ENCODE measurements at places on chromosomes 11 and 22.

DNA sequence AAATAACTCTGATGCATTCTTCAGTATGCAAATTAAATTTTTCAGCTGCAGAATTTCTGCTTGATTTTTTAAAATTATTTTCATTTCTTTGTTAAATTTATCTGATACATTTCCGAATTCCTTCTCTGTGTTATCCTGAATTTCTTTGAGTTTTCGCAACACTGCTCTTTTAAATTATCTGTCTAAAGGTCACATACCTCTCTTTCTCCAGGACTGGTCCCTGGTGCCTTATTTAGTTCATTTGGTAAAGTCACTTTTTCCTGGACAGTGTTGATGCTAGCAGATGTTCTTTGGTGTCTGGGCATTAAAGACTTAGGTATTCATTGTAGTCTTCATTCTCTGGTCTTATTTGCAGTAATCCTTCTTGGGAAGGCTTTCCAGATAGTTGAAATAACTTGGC is 577.4 kb upstream of the LUZP2 start:
- no peak for DNase-seq

GRCh38 chr11:78346799-78347198 is 70.8 kb downstream of the GAB2 start:
- no peak for DNase-seq

GRCh38 chr11:85595285-85595884 is 31.8 kb downstream of the DLG2 start:
- DNase-seq: no peak

- peak; percentile 86 for DNase-seq
Observed at GRCh38 chr22:46798366-46799350, 36.2 kb downstream of the TBC1D22A start.

DNA sequence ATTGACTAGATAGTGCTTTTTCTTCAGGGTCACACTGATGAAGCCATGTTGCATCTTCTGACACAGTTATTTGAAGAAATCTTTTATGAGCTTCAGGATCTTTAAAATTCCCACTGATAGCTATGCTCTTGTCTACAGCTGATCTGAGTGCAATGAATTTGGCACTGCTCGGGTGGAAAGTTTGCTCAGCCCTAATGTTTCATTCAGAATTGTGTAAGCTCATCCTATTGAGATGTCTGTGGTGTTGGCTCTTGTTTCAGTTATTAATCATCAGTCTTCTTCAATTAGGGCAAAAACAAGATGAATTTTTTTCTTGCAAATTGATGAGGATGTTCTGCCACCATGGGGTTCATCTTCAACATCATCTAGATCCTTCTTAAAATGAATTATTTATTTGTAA is 1387.0 kb upstream of the RAG2 start:
- DNase-seq: no peak

GRCh38 chr22:49334976-49335375 is 492.7 kb downstream of the BRD1 start:
- no peak for DNase-seq

- DNase-seq: peak; percentile 26
Observed at GRCh38 chr11:93487032-93487483, 56.1 kb downstream of the SMCO4 start.

GRCh38 chr11:28566339-28567089 is 458.3 kb downstream of the METTL15 start:
- peak; percentile 82 for DNase-seq

- DNase-seq: no peak
Observed at GRCh38 chr11:17392872-17393271, 4.4 kb upstream of the KCNJ11 start.

DNA sequence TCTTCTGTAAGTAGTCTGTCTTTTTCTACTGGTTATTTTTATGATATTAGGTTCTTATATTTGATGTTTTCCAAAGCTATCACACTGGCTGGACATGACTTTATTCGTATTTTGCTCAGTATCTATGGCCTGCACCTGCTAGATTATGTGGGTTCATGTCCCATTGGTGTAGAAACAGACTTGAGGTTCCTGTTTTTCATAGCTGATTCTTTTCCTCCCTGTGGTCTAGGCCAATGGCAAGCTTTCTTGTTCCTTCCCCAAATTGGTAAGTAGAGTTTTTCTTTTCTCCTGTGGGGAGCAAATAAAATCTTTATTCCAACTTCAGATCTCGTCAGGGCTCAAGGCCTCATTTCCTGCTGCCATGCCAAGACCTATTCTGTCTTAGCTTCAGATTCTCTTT is 30.2 kb upstream of the SWAP70 start:
- no peak for DNase-seq

DNA sequence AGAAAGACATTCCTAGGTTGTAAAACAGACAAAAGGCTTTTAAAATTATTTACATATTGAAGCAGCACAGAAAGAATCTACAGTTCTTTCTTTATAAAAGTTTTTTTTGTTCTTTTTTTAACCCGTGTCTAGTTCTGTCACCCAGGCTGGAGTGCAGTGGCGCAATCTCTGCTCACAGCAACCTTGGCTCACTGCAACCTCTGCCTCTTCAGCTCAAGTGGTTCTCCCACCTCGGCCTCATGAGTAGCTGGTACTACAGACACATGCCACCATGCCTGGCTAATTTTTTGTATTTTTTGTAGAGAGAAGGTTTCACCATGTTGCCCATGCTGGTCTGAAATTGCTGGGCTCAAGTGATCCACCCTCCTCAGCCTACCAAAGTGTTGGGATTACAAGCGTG is 3.8 kb upstream of the INCENP start:
- DNase-seq: no peak

DNA sequence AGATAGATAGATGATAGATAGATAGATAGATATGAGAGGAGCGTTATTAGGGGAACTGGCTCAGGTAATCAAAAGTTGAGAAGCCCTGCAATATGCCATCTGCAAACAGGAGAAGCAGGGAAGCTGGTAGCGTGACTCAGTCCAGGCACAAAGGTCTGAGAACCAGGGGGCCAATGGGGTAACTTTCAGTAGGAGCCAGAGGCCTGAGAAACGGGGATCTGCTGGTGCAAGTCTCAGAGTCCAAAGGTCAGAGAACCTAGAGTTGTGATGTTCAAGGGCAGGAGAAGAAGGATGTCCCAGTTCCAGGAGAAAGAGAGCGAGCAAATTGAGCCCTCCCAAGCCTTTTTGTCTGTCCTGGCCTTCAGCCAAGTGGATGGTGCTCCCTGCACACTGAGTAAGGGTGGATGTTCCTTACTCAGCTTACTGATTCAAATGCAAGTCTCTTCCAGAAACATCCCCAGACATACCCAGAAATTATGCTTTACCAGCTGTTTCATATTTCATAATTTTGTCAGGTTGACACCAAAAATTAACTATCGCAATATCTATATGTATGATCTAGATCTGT is 87.8 kb upstream of the SLC22A12 start:
- no peak for DNase-seq

DNA sequence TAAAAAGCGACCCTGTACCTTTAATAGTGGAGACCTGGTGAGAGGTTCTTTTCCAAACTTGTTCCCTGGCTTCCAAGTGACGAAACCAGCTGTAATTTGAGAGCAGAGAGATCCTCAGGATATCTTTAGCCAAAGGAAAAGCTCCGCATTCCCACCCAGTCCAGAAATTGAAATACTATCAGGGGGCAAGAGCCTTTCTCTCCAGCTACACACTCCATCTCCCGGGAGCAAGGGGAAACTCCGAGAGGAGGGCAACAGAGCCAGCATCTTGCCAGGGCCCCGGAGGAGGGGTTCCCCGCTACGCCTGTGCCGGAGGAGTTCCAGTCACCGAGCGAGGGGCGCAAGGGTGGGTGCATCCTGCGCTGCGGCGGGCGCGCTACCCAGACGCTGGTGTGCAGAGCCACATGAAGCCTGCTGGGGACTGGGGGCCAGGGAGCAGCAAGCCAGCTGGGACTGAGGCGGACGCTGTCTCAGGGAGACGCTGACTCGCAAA is at the start of gene FIBIN:
FIBIN (plus strand) TSS at position 148 of the 493 bp plus-strand sequence. CDS start 415 bp downstream, outside the sequence.
- peak; percentile 23 for DNase-seq

DNA sequence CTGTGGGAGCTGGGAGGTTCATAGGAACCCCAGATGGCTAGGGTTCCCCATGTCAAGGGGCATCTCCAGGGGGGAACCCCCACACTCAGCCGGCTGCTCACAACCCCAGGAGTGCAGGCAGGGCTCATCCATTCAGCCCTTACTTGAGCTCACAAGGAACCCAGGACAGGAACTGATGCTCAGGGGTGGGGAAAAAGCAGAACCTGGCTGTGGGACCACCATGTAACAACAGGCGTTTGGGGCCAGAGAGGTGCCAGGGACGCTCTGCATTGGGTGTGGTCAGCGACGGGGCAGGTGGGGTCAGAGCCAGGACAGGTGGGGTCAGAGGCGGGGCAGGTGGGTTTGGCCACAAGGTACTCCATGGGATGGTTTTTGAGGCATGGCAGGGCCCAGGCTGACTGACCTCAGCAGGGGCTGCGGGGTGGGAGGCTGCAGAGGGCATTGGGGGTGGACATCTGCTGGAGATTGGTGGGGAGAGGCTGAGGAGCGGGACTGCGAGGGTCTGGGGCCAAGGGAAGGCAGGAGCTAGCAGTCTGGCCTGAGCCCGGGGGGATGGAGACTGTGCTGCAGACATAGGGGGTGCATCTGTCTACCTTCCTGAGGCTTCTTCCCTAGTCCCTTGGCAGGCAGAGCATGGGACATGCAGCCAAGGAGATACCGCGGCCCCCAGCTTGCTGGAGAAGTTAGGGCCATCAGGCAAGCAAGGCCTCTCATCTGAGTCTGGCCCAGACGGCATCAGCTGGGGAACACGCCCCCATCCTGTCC is 34.0 kb upstream of the CARS1 start:
- no peak for DNase-seq

- DNase-seq: peak; percentile 7
Observed at GRCh38 chr11:2210366-2211112, 38.9 kb upstream of the TH start.

DNA sequence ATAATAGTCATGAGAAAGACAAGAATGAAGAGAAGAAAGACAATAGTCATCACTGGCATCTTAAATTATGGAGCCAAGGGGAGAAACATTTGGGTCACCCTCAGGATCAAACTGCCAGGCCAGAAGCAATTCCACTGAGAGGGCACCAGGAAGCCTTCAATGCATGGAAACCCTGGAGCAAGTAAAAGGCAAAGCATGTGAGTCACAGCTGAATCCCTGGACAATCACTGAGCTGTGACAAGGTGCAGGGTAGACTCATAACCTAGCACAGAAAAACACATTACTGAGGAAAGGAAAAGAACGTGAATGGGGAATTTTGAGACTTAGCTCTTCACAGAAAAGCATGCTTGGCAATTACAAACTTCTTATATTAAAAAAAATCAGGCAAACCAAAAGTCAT is 1.6 kb downstream of the KCNJ1 start:
- DNase-seq: no peak

GRCh38 chr22:20844055-20845037 is 14.3 kb downstream of the PI4KA start:
- DNase-seq: no peak

DNA sequence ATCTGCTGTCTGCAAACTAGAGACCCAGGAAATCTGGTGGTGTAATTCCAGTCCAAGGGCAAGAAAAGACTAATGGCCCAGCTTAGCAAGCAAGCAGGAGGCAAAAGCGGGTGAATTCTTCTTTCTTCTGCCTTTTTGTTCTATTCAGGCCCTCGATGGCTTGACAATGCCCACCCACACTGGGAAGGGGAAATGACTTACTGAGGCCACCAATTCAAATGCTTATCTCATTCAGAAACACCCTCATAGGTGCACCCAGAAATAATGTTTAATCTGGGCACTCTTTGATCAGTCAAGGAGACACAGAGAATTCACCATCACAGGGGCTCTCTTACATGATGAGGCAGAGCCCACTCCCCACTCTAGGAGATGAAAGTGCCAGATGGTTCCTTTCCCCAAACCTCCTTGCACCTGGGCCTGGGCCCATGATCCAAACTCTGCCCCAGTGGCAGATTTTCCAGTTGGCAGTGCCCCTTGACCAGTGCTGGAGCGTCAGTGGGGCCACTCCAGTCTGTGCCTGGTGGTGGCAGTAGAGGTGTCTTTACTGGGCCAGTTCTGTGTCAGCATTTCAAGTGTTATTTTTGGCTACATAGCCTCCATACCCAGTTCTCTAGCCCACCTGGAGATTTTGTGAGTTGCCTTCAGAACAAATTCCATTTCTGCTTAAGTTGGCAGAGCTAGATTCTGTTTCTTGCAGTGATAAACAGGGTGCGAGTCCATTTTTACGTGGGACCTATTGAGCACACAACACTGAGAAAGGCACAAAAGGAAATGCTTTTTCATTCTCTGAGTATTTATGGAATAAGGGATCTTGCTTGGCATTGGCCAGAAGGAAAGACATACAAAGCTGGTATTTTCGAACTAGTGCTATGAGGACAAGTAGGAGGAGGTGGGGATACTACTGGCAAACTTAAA is 7.5 kb downstream of the ELMOD1 start:
- DNase-seq: peak; percentile 56

DNA sequence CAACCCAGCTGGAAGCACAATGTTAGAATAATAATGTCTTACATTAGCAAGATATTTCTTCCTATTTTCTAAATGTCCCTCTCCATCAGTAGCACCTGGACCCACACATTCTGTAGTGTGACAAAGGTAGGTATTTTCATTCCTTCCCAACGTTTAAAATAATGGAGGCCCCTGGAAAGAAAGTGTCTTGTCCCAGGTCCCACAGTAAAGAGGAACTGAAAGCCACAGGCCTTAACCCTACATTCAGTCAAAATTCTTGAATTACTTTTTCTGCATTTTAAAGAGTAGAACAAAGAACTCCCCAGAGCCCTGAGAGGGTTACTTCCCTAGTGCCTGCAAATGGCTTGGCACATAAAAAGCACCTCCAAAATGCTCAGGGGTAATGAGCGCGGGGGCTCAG is 26.3 kb downstream of the OPCML start:
- no peak for DNase-seq

- DNase-seq: peak; percentile 13
Observed at GRCh38 chr22:23685205-23685784, 5.5 kb upstream of the RGL4 start.

DNA sequence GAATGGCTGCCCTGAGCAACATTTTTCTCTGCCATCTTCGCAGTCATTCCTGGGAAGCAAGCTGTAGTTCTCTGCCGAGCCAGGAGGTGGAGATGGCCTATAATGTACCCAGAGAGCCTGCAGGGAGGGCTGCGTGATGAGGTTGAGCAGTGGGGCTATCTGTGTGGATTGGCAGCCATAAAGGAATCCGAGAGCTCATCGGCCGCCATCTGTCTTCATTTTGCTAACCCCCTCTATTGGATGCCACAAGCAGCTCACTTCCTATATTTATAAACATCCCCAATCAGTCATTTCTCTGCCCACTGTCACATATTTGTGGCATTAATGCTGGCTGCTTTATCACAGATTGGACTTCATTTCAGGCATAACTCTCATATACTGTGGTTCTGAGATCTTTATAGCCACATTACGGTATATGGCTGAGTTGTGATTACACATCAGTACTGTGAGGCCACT is 209.5 kb downstream of the NTM start:
- peak; percentile 68 for DNase-seq

GRCh38 chr11:297051-297585 is 2.2 kb downstream of the IFITM5 start:
- no peak for DNase-seq

DNA sequence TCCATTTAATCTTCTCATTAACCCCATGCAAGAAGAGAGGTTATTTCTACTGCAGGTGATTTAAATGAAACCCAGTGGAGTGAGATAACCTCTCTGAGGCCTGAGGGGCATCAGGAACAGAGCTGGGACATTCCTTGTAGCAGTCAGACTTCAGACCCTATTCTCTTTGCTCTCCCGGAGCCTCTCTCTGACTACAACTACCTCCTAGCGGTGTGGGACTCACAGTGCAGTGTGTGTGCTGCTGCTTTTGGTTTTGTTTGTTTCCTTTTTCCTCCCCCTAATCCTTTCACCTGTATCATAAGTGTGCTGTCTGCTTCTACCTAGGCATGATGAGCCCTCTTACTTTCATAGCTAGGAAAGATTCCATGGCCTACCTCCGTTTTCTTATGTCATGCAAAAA is 769.6 kb downstream of the NTM start:
- no peak for DNase-seq

Data from testis (tissue), 5 donors.